ENCODE measurements at places on chromosomes 1 and 21.

GRCh38 chr1:206935491-206936067 lies 10.7 kb downstream of the PIGR start:
- no peak for DNase-seq

DNA sequence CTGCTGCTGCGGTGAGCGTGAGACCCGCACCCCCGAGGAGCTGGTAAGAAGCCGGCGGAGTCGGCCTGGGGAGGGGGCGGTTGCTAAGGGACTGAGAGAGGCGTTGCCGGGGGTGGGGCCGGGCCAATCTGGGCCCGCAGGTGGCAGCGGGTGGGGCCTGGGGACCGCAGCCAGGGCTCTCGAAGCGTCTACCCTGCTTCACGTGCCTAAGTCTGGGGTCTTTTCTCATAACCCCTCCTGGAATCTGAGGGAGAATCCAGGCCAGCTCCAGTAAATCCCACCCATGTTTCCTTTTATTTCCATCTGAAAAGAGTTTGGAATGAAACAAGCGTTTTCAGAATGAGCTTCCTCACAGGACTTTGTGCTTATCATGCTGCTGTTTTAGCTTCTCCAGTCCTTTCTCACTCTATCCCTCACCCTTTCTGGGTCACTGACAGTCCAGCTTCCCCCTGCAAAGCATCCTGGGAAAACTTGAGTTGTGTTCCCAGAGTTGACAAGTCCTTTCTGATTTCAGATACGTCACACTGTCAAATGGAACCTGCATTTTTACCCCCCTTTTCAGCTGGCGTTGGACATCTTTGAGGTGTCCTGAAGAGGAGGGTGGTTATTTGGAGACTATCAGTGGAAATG lies 431 bp downstream of the CLCN6 start:
- DNase-seq, result no peak

GRCh38 chr1:38138498-38139233 lies 92.1 kb upstream of the POU3F1 start:
- DNase-seq, result peak; percentile 97

DNA sequence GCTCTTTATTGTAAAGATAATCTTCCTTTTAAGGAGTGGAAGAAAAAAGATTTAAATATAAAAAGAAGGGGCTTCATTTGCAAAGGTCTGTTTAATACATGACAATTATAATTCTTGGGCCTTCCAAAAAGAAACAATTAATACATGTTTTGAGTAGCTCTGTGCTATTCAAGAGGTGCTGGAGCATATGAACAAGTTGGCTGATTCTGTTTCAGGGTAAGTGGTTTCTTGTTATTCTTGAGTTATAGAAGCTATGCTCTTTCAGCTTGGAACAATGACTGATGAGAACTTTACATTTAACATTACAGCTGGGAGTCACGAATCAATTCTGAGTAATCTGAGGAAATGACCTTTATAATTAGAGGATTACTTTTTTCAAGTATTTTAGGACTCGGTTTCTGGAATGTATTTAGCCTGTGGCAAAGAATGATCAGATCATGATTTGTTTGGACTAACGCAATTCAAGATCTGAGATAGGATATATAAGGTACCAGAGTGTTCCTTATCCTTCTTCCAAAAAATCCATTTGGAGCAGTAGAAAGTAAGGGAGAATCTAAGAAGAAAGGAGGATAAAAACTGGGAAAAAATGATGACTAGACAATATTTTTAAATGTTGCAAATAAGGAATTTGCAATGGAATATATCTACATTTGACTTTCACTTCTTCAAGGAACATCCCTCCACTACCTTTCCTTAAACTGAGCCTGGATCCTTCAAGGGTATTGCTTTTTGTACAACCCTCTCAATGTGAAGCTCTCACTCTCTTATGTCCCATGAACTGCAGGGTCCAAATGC lies 77.1 kb upstream of the KCTD3 start:
- no peak for DNase-seq

DNA sequence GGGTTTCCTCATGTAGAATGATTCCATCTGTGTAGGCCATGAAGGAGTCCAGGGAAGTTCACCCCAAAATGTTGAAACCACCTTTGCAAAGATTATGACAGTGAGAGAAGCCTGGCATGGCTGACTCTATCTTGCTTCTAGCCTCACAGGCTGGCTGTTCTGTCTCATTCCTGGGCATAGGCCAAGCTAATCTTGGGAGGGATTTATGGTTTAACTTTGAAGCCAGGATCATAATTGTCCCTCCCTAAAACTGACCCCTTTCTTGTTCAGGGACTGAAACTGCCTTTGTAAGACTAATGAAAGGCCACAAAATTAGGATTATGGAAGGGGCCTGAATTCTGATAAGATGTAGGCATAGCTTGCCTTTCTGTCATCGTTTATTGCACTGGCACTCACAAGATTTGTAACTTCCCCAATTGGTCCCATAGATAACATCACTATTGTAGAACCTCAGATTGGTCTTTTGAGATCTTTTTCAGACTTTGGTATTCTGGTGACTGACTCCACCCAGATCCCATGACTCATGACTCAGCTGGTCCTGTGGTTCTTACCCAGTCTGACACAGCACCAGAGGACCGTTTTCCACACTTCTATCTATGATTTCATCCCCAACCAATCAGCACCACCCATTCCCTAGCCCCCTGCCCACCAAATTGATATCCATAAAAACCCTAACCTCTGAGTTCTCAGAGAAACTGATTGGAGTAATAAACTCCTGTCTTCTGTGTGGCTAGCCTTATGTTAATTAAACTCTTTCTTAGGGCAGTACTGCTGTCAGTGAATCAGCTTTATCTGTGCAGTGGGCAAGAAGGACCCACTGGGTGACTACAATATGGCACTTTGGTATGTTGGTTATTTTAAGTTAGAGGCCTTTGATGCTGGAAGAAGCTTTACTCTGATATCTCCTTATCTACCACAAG lies 13.6 kb upstream of the LAMTOR5 start:
- peak; percentile 46 for DNase-seq

- DNase-seq, result no peak
These were observed 5.2 kb upstream of the OXCT2 start for GRCh38 chr1:39776400-39776713.

GRCh38 chr1:203906932-203907331 lies 45.5 kb downstream of the SNRPE start:
- DNase-seq, result peak; percentile 86

- DNase-seq, result no peak
These were observed 5.7 kb upstream of the RIPK4 start for GRCh38 chr21:41772351-41773080.

DNA sequence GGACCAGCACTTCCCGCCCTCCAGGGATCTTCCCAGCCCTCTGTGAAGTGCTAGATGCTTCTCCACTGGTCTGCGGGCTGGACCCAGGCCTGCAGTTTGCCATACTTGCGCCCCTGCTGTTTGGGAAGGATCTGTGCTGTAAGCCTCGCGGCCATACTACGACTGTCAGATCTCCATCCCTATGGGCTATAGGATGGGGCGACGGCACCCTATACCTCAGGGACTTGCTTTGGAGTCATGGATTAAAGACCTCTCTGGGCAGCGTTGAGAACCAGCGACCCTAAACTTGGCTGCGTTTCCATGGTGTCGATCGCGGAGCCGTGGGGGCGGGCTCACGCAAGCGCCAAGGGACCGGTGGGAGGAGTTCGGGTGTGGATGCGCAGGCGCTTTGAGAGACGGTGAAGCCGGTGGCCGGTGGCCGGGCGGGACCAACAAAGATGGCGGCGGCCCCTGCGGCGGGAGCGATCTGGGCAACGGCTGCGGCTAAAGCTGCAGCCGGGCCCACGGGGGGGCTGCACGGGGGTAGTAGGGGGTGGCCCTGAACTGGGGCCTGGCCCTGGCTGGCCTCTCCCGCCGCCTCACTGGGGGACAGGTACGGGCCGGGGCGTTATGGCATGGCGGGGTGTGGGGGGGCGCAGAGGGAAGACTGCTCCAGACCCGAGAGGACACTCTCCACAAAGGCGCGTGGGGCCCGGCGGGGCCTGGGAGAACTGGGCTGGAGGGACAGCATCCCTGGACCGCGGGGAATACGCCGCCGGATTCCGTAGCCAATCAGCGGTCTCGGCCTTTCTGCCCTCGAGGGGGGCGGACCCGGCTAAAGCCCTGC lies at the start of gene USP21:
Gene USP21, plus strand, starts transcription at position 414 of the 826 bp plus-strand sequence. CDS start 1,141 bp downstream, outside the sequence.
- peak; percentile 89 for DNase-seq

All from astrocyte of the spinal cord (primary cell).